Colonic mucosa (tissue), 4 donors: ENCODE measurements at places on chromosomes 7 and 10. TPM values are rescaled to one million over a fixed set of nuclear protein-coding genes. Genes with fewer than 3 reads are reported as not detected.

GRCh38 chr10:28631896-28632583 is 45.3 kb upstream of the BAMBI start:
- no peaks in the 10 kb centered on the region for H3K36me3 ChIP-seq
- no peak for DNase-seq
- H3K4me1 ChIP-seq: no peaks in the 10 kb centered on the region
- H3K27ac ChIP-seq: no peak overlapping the region
- no peak overlapping the region for H3K4me3 ChIP-seq

DNA sequence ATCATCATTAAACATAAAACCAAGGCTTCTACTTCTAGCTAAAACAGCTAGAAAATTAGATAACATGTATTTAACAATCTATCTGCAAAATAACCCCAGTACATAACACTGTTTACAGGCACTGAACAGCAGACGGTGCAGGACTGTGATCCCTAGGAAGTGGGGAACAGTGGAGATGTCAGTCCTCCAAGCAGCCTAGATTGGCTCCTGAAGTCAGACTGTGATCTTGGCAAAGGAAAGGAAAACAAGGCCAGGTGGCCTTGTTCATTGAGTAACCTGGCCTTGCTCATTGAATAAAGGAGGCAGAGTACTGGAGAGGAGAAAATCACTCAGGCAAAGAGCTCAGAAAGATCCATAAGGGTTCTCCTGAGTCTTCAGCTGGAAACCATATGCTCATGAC is 77.7 kb upstream of the DIP2C start:
- H3K4me1 ChIP-seq: no peaks in the 10 kb centered on the region
- no peaks in the 10 kb centered on the region for H3K27me3 ChIP-seq
- no peak overlapping the region for H3K27ac ChIP-seq
- no peaks in the 10 kb centered on the region for H3K36me3 ChIP-seq
- DNase-seq: no peak
- H3K4me3 ChIP-seq: no peak overlapping the region

DNA sequence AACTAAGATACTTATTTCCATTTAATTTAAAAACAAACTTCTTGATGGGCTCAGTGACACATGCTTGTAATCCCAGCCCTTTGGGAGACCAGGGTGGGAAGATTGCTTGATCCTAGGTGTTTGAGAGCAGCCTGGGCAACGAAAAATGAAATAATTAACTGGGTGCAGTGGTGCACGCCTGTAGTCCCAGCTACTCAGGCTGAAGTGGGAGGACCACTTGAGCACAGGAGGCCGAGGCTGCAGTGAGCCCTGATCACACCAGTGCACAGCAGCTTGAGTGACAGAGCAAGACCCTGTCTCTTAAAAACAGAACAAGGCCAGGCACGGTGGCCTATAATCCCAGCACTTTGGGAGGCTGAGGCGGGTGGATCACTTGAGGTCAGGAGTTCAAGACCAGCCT is 37.4 kb downstream of the AVL9 start:
- no peak for DNase-seq
- H3K4me1 ChIP-seq: no peaks in the 10 kb centered on the region
- H3K27me3 ChIP-seq: no peaks in the 10 kb centered on the region
- no peak overlapping the region for H3K27ac ChIP-seq
- no peaks in the 10 kb centered on the region for H3K36me3 ChIP-seq
- H3K4me3 ChIP-seq: no peak overlapping the region

GRCh38 chr7:34846976-34847375 is 189.0 kb downstream of the NPSR1 start:
- H3K27ac ChIP-seq: no peak overlapping the region
- no peaks in the 10 kb centered on the region for H3K36me3 ChIP-seq
- DNase-seq: no peak

DNA sequence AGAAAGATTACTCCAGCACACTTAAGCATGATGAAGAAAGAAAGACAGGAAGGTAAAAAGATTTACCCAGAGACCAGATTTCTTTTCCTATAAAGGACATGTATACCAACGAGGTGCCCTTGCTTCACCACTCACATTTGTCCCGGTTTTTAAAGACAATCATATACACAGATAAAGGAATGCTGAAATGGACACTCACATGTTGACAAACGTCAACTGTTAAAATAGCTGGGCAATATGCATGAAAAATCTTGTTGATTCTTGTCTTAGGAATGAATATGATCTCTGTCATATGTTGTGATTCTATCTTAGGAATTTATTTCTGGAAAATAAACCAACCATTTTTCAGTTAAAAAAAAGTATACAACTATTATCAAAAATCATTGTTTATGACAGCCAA is 158.2 kb downstream of the SRPK2 start:
- no peak for DNase-seq
- H3K36me3 ChIP-seq: no peaks in the 10 kb centered on the region
- no peak overlapping the region for H3K4me3 ChIP-seq
- no peaks in the 10 kb centered on the region for H3K4me1 ChIP-seq

DNA sequence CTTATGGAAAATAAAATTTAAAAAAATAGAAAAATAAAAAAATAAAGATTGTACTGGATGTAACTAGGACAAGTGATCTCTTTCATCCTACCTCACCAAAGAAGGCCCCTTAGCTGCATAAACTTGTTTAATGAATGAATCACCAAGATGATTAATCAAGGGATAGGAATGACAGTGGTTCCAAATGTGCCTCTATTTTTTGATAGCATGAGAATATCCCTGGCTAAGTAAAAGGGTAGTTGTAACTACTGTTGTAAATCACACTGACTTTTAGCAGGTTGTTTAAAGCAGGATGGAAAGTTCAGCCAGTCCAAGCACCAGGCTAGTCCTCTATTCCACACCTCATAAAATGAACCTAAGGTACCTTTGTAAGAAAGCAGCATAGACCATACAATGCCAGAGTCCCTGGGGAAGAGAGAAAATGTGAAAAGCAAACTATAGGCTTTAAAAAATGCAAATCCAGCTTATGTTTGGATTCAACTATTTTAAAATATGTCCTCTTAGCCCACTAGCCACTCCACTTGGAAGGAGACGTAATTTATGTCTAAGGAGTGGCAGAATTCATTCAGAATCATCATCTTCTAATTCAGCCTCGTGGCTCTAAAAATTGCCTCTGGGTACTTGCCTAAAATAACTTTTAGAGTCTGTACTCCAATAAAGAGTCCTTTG is 126.8 kb downstream of the SKIDA1 start:
- H3K4me3 ChIP-seq: no peak overlapping the region
- DNase-seq: no peak
- no peak overlapping the region for H3K27ac ChIP-seq
- H3K4me1 ChIP-seq: no peaks in the 10 kb centered on the region

The RELN gene
- total RNA-seq: 1.4 TPM

The TRIM73 gene
- total RNA-seq: 2.1 TPM

The SPACDR gene
- 0.54 TPM for total RNA-seq
